Aorta (tissue), 5 donors: ENCODE measurements at places on chromosomes 2 and 18. TPM values are rescaled to one million over a fixed set of nuclear protein-coding genes. Genes with fewer than 3 reads are reported as not detected.
A peak's percentile ranks its signal among the peaks of the same experiment; 100 is the strongest.

DNA sequence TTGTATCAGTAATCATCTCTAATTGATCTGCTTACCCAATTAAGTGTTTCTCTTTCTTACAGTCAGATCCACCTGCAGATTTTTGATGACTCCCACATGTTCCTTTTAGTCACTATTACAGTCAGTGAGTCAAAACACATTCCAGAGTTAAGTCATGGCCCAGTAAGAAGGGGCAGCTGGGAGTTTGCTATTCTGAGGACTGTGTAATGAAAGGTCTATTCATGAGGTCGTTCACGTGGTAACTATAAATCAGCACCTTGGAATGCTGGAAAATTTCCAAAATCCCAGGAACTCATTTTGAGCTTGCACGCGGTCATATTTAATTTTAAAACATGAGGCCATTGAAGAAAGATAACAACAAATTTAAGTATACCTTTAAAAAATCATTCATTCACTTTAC lies 252.5 kb downstream of the XIRP2 start:
- DNase-seq: no peak
- no peaks in the 10 kb centered on the region for H3K36me3 ChIP-seq
- no peaks in the 10 kb centered on the region for H3K27me3 ChIP-seq
- no peak overlapping the region for H3K4me3 ChIP-seq

The MLPH gene
- total RNA-seq: 3.4 TPM

GRCh38 chr18:62200121-62200914 lies 13.3 kb downstream of the RELCH start:
- H3K4me1 ChIP-seq: no peaks in the 10 kb centered on the region
- no peaks in the 10 kb centered on the region for H3K27me3 ChIP-seq
- no peak overlapping the region for H3K4me3 ChIP-seq
- no peak for DNase-seq
- no peak overlapping the region for H3K27ac ChIP-seq
- no peaks in the 10 kb centered on the region for H3K36me3 ChIP-seq

- no peak for DNase-seq
- H3K36me3 ChIP-seq: no peaks in the 10 kb centered on the region
- peaks cover 2% of the 10 kb centered on the region for H3K4me1 ChIP-seq
- no peaks in the 10 kb centered on the region for H3K27me3 ChIP-seq
Observed at GRCh38 chr2:187345338-187345737, 102.7 kb downstream of the CALCRL start.

DNA sequence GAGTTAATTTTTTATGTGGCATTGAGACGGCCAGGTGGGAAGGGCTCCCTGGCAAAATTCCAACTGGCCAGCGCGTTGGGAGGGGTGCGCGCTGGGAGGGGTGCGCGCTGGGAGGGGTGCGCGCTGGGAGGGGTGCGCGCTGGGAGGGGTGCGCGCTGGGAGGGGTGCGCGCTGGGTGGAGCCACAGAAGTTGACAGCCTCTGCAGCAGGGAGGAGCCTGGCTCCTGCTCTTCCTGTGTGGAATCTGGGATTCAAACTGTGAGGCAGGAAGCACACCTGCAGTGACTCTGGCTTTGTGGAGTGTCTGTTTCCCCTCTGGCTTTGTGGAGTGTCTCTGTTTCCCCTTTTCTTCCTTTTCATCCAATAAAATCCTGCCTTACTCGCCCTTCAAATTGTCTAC lies 147.9 kb upstream of the CBLN2 start:
- H3K4me1 ChIP-seq: no peaks in the 10 kb centered on the region
- no peak overlapping the region for H3K4me3 ChIP-seq
- H3K27ac ChIP-seq: no peak overlapping the region
- H3K36me3 ChIP-seq: no peaks in the 10 kb centered on the region
- H3K27me3 ChIP-seq: no peaks in the 10 kb centered on the region
- no peak for DNase-seq

GRCh38 chr2:102301867-102302362 lies 9.4 kb upstream of the IL1RL1 start:
- H3K4me1 ChIP-seq: no peaks in the 10 kb centered on the region
- DNase-seq: no peak
- no peak overlapping the region for H3K4me3 ChIP-seq
- no peaks in the 10 kb centered on the region for H3K36me3 ChIP-seq
- H3K27me3 ChIP-seq: no peaks in the 10 kb centered on the region
- no peak overlapping the region for H3K27ac ChIP-seq

DNA sequence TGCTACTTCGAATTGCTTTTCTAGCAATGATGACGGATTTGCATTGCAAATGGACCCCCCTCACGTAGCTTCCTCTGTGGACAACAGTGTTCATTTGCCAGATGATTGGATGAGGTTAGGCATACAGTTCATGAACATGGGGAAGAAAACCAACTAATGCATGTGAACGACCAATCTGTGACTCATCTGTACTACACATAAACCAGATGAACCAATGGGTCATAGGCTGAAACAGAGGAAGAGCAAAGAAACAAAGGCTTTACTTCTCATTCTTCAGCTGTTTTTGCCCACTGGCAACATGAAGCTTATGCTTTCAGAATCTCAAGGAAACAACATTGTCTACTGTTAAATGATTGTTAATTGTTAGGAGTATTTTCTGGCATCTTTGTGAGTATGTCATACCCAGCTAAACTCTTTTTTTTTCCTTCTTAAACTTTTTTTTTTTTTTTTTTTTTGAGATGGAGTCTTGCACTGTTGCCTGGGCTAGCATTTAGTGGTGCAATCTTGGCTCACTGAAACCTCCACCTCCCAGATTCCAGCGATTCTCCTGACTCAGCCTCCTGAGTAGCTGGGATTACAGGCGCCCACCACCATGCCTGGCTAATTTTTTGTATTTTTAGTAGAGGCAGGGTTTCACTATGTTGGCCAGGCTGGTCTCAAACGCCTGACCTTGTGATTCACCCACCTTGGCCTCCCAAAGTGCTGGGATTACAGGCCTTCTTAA lies 35.5 kb downstream of the EFEMP1 start:
- DNase-seq: no peak
- H3K27ac ChIP-seq: peak overlapping the region; percentile 43
- peaks cover 10% of the 10 kb centered on the region for H3K4me1 ChIP-seq
- H3K4me3 ChIP-seq: no peak overlapping the region

DNA sequence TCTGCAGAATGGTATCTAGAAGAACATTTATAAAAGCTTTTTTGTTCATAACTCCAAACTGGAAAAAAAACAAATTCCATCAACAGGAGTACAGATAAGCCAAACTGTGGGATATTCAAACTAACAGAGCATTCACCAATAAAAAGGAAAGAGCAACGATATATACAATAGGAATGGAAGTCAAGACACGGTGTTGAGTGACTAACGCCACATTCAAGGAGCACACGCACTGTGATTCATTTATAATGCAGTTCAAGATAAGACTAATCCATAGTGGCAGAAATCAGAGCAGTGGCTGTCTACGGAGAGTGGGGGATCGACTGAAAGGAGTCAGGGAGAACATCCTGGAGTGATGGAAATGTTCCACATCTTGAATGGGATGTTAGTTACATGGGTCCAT lies 70.7 kb downstream of the CABYR start:
- no peak for DNase-seq
- H3K4me3 ChIP-seq: no peak overlapping the region
- no peak overlapping the region for H3K27ac ChIP-seq
